ENCODE measurements at places on chromosomes 4 and X.

DNA sequence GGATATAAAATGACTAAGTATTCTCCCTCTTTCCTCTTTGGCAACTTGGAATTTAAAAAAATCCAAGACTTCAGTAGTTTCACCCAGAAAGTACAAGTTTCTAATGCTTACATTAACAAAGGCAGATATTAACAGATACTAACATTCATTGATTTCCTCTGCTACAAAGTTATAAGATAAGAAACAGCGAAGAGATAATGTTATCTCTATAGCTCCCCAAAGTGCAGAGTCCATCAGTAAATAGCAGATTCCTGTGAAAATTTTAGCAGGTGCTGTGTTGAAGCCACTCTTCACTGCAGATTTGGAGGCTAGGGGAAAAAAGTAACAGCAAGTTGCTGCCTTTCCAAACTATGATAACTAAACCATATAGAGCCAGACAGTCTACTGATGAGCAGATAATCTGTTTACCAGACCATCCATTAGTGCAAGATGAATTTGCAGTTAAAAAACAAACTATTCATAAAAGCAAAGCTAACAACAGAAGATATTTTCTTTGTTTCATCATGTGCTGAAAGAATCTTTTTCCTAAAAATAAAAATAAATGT lies 3.3 kb upstream of the CAMK2D start:
- no peaks in the 10 kb centered on the region for H3K27me3 ChIP-seq
- DNase-seq: no peak
- no peaks in the 10 kb centered on the region for H3K36me3 ChIP-seq
- peaks cover 28% of the 10 kb centered on the region for H3K4me1 ChIP-seq
- no peak overlapping the region for H3K4me3 ChIP-seq

GRCh38 chr4:186602978-186603377 lies 47.6 kb upstream of the MTNR1A start:
- H3K4me3 ChIP-seq: no peak overlapping the region
- no peak for DNase-seq
- H3K27ac ChIP-seq: no peak overlapping the region

- H3K27me3 ChIP-seq: no peaks in the 10 kb centered on the region
- no peaks in the 10 kb centered on the region for H3K36me3 ChIP-seq
- no peak for DNase-seq
- no peak overlapping the region for H3K4me3 ChIP-seq
Observed at GRCh38 chr4:175444512-175444911, 367.6 kb downstream of the GPM6A start.

DNA sequence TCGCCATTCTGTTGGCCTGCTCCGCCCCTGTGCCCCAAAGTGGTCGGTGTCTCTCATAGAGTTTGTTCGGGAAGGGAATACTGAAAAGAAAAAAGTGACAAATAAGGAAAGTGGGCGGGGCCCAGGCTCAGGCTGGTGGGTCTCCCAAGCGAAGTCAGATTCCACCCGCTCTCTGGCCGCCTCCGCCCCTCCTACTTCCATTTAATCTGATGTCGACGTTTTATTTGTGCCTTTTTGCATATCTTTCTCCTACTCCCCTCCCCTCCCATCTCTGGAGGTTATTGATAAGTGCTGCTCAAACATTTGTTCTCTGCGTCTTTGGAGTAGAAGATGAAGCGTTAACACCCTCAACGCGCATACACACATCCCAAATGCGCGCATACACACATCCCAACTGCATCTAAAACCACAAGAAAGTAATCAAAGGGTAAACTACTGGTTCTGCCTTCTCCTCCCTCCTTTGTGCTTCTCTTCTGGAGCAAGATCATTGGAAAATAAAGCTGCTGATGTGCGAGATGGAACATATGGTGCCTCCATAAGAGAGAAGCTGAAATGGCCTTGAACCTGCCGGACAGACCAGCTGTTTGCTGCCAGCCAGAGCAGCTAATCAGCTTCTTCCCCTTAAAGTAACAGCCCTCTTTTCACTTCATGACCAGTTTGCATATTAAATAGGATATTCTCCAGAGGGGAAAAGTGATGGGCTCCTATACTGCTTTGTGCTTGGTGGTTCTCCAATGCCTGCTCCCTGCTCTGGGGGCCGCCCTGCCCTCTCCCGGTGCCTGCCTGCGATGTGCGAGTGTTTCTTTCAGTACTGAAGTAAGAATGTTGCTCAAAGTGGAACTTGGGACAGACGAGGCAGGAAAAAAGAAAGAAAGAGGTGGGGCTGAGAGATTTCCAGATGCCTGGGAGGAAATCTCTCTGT lies 3.1 kb downstream of the MAMLD1 start:
- peaks cover 19% of the 10 kb centered on the region for H3K27me3 ChIP-seq
- H3K4me1 ChIP-seq: peaks cover 9% of the 10 kb centered on the region
- peak; percentile 44 for DNase-seq
- no peaks in the 10 kb centered on the region for H3K36me3 ChIP-seq

DNA sequence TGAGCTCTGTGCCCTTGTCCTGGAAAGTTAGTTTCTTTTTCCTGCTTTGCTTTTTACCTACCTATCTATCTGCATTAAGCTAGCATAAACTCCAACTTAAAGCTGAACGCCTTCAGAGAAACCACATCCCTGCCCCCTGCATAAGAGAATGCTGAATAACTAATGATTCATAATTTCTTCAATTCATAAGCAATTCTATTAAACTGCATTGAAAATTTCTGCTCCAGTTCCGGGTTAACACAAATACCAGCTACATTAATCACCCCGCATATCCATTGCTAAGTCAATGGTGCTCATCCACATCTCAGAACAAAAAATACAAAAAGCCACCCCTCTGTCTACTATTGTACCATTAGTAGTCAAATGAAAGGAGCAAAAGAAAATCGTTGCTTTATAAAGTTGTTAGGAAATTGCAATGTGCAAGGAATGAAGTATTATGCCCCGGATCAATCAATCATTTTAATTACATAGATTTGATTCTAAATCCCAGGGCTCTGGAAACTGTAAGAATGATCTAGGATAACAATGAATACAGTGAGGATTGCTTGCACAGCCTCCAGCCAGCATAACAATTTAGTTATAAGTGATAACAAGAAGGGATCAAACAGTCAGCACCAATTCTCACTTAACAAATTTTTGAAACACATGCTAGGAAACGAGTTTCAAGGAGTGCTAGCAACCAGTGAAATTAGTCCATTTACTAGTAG lies 106.8 kb downstream of the ELOVL6 start:
- H3K27ac ChIP-seq: no peak overlapping the region
- no peaks in the 10 kb centered on the region for H3K27me3 ChIP-seq
- H3K4me3 ChIP-seq: no peak overlapping the region
- peaks cover 2% of the 10 kb centered on the region for H3K4me1 ChIP-seq

GRCh38 chrX:40291553-40291952 lies 193.8 kb upstream of the BCOR start:
- no peaks in the 10 kb centered on the region for H3K4me1 ChIP-seq
- no peak overlapping the region for H3K4me3 ChIP-seq
- H3K36me3 ChIP-seq: no peaks in the 10 kb centered on the region
- DNase-seq: no peak
- no peaks in the 10 kb centered on the region for H3K27me3 ChIP-seq

DNA sequence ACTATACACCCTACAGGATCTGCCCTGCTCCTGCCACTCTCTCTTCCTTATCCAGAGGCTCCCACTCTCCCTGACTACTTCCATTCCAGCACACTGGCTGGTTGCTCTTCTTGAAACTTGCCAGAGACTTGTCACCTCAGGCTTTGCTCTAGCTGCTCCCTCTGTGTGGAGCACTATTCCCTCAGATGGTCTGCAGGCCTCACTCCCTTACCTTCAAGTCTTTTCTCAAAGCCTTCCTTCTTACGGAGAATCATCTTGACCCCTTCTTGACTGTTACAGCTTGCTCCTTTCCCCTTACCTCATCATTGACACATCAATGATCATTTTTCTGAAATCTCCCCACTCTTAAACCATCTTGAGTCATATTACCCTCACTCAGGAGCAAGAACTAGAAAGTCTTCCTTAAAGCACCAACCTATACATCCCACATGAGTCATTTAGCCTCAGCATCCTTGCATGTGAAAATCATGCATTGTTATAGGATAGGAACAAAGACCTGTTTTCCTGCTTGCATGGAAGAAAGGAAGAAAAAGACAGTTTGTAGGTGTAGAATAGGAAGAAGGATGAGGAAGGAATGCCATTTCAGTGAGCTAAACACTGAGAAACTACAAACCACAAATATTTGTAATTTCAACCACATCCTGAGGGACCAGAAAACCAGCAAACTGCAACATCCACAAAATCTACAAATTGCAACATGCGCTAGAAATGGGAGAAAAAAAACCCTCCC lies 55.7 kb downstream of the ANTXR2 start:
- peak; percentile 16 for DNase-seq
- no peak overlapping the region for H3K27ac ChIP-seq
- peaks cover 10% of the 10 kb centered on the region for H3K36me3 ChIP-seq
- H3K4me1 ChIP-seq: no peaks in the 10 kb centered on the region

DNA sequence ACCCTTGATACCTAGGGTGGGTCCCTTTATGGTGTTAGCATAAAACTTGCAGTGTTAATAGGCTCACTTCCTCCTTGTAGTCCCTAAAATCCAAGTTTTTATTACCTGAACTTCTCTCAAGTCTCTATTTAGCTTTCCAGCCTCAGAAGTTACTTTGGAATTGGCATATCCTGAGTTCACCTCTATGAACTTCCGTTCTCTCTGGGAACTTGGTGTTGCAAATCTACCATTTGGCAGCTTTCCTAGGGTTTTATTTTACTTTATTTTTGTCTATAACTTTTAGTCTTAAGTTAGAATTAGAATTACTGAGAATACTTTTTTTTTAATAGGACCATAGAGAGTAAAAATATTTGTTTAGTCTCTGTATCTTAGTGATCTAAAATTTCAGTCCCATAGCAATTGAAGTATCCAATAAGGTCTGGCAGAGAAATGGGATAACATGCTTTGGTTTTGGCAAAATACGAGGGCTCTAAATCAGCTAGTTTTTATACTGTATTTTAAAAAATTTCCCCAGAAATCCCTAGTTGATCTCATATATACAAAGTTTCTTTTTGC lies 30.3 kb upstream of the NAF1 start:
- H3K36me3 ChIP-seq: no peaks in the 10 kb centered on the region
- no peak overlapping the region for H3K27ac ChIP-seq
- no peaks in the 10 kb centered on the region for H3K27me3 ChIP-seq
- no peak overlapping the region for H3K4me3 ChIP-seq

GRCh38 chr4:165766018-165766417 lies 107.0 kb upstream of the TLL1 start:
- H3K27ac ChIP-seq: no peak overlapping the region
- no peak overlapping the region for H3K4me3 ChIP-seq
- H3K27me3 ChIP-seq: no peaks in the 10 kb centered on the region
- no peaks in the 10 kb centered on the region for H3K36me3 ChIP-seq

DNA sequence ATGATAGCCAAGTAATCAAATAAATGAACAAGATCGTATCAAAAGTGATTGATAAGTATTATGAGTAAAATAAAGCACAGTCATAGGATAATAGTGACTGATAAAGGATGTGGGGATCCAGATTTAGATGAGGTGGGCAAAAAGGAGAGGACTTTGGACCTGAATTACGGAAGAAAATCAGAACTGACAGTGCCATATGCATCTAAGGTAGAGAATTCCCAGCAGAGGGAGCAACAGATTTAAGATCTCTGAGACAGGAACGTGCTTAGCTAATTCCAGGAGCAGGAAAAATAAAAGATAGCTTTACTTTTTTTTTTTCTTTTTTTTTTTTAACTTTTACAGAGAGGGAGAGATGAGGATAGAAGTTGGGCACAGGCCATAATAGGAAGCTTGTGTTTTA lies 189.9 kb downstream of the NWD2 start:
- H3K4me1 ChIP-seq: peaks cover 47% of the 10 kb centered on the region
- no peak overlapping the region for H3K27ac ChIP-seq

DNA sequence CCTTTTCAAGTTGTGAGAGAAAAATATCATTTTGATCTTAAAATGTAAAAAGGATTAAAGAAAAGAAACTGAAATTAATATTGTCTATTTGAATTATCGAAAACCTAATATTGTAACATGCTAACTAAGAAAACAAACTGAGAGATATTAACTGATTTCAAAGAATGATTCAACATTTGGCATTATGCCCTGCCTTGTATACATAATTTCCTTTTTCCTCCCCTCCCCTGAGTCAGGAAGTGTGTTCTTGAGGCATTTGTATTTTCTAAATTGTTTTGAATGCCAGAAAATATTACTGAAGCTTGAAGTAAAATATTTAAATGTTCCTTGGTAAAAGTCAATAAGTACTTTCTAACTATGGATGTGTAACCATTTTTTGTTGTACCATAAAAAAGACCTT lies 49.4 kb downstream of the RPS6KA3 start:
- no peak overlapping the region for H3K4me3 ChIP-seq
- H3K27ac ChIP-seq: peak overlapping the region; percentile 54
- DNase-seq: peak; percentile 23
- no peaks in the 10 kb centered on the region for H3K27me3 ChIP-seq

- H3K4me3 ChIP-seq: no peak overlapping the region
- H3K36me3 ChIP-seq: no peaks in the 10 kb centered on the region
- H3K27ac ChIP-seq: no peak overlapping the region
- DNase-seq: no peak
- H3K27me3 ChIP-seq: no peaks in the 10 kb centered on the region
Observed at GRCh38 chr4:144411700-144412099, 234.3 kb upstream of the HHIP start.

- no peak overlapping the region for H3K27ac ChIP-seq
- no peaks in the 10 kb centered on the region for H3K4me1 ChIP-seq
- H3K27me3 ChIP-seq: no peaks in the 10 kb centered on the region
- H3K4me3 ChIP-seq: no peak overlapping the region
- H3K36me3 ChIP-seq: no peaks in the 10 kb centered on the region
- no peak for DNase-seq
Observed at GRCh38 chrX:40392599-40392998, 188.2 kb upstream of the ATP6AP2 start.

GRCh38 chr4:184790826-184791225 lies 34.9 kb downstream of the ACSL1 start:
- H3K36me3 ChIP-seq: no peaks in the 10 kb centered on the region
- H3K4me1 ChIP-seq: no peaks in the 10 kb centered on the region
- DNase-seq: no peak
- no peaks in the 10 kb centered on the region for H3K27me3 ChIP-seq
- no peak overlapping the region for H3K27ac ChIP-seq

DNA sequence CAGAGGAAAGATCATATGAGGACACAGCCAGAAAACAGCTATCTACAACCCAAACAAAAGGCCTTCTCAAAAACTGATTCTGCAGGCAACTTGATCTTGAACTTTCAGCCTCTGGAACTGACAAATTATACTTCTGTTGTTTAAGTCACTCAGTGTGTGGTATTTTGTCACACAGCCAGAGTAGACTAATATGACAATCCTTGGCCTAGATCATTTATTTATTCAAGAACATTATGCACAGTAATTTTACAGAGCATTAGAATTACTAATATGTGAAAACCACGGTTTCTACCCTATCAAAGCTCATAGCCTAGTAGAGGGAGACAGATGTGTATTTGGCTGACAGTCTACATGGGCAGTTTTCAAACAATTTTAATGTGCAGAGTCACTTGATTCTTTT lies 167.8 kb upstream of the PCDH18 start:
- H3K4me3 ChIP-seq: no peak overlapping the region
- no peak overlapping the region for H3K27ac ChIP-seq
- no peaks in the 10 kb centered on the region for H3K4me1 ChIP-seq
- H3K27me3 ChIP-seq: no peaks in the 10 kb centered on the region
- no peaks in the 10 kb centered on the region for H3K36me3 ChIP-seq

Measured in small intestine (tissue), 16 donors.